Dermis blood vessel endothelial cell (primary cell): ENCODE measurements at places on chromosomes 3 and 15.

DNA sequence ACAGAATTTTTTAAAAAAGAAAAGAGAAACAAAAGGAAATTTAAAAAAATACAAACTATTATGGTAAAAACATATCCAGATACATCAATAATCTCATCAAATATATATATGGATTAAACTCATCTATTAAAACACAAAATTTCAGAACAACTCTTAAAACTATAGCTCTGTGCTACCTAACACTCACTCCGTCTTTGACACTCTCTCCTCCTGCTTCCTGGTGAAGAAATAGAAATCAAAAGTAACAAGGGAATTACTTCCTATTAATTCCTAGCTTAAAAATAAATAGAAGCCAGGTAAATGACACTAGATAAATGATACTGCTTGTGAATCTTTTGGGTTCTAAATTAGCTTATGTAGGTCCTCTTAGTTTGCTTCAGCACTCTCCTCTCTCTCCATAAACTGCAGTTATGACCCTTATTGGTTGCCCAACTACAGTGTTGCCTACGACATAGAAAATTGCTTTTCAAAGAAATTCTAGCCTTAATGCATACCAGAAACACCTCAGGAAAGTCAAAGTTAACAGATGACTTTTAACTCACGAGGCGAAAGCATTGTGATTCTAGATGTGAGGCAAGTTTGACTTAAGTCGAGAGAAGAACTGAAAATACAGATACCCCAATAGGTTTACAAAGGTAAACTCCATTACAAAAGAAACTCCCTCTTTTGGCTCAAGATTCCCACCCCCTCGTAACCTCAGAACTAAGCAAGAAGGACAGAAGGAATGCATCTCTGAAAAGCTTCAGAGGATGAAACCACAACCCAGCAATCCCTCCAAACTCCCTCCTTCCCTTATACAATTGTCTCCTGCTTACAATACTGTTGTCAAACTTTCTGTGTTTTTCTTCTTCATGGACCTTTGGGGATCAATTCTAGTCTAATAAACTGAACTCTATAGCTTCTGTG, 394.7 kb downstream of the FGF12 start:
- no peak for DNase-seq

GRCh38 chr15:99582508-99582960, 16.8 kb downstream of the MEF2A start:
- no peak for DNase-seq

DNA sequence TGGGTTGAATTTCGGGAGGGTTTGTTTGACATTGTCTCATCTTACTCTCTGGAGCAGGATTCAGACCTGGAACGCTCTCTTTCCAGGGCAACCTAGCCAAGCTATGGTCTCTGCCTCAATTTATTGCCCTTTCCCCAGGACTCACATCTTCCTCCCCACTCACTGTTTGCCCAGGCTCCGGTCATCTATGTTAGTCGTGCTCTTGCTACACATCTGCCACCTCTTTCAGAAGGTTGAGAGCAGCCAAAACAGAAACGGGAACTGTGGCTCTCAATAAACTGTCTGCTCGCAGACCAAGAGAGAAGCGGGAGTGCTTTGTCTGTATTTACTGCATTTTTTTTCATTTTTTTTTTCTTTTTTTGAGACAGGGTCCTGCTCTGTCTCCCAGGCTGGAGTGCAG, 81.6 kb downstream of the ST6GAL1 start:
- DNase-seq = no peak

DNA sequence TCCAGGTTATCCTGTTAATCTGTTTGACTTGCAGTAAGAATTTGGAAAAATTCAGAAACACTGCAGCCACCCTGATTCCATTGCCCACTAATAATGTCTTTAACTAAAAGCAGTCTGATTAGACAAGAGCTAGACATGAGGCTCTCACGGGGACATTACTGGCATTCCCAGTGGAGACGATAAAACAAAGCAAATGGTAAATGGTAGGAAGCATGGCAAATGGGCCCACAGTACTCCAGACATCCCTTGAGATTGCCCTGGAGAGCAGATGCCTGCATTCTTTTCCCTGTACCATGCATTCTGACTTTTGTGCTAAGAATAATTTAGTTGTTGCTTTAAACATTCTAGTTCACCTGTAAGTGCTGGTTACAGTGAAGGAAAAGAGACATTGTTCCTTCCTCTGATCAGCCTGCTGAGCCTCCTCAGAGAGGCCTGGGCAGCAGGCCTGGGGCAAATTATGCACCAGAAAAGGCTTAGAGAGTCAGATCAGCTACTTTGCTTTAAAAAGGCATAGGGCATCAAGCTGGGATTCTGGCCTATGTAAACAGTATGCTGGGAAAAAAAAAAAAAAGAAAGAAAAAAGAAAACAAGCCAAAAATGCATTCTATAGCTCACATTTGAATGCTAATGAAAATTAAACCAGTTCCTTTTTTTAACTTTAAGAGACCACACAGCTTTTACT, 204.6 kb downstream of the GABRG3 start:
- DNase-seq = no peak

- DNase-seq = no peak
Observed at GRCh38 chr15:30906366-30906765, 2.7 kb downstream of the FAN1 start.

GRCh38 chr3:127420829-127421228, 133.0 kb upstream of the PRR20G start:
- no peak for DNase-seq

GRCh38 chr3:154952553-154952952, 127.6 kb upstream of the MME start:
- no peak for DNase-seq

DNA sequence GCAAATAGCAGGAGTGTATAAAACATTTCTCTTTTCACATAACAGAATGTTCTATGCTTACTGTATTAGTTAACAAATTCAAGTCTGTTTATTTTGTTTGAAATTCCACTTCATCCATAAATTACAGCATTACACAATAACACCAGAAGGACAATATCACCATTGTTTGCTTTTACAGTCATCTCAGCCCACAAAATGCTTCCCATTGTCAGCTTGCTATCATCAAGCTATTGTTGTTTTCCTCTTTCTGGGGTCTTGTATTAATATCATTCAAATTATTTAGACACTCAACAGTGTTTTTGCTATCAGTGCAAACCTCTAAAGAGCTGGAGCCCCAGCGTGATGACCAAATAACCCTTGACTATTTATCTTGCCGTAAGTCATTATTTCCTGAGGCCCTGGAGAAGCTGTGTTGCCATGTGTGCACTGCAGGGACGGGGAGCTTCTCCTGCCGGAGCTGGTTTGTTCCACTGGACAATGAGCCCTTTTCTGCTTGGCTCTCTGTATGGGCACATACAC, 1.1 kb downstream of the SAMMSON start:
- no peak for DNase-seq

GRCh38 chr15:45635763-45636292, 999 bp downstream of the SQOR start:
- no peak for DNase-seq

DNA sequence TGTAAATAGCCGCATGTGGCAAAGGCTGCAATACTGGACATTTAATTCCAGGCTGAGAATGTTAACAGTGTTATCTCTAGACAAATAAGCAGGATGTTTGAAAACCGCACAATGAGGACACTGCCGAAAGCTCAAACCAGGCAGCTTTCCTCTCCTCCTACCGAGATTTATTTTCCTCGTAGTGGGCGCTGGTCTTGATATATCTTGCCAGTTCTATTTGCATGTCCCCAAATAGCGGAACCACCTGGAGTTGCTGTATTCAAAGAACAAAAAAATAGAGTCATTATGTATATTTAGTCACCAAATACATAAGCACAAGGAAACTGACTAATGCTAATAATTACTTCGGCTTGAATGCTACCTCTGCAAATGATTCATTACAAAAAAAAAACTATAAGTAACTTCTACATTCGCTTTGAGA, 46.5 kb downstream of the CYFIP1 start:
- DNase-seq = peak; percentile 92

DNA sequence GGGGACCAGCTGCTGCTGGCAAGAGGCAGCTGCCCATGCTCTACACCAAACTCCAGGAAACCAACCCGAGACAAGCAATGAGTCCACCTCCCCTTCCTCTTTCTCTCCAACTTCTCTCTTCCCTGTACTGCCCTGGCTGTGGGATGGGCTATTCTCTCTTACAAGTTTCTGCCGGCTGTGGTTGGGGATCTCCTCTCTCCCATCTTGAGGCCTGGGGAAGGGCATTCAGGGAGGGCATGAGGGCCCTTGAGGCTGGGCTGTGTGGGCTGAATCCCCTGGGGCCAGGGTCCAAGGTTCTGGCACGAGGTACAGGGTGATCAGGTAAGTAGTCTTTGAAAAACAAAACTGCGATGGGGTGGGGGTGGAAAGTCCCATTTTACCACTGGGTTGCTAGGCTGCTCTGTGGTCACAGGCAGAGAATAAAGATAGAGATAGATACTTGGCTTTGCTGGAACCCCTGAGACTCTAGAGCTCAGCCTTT, 32.3 kb upstream of the CTSH start:
- no peak for DNase-seq

DNA sequence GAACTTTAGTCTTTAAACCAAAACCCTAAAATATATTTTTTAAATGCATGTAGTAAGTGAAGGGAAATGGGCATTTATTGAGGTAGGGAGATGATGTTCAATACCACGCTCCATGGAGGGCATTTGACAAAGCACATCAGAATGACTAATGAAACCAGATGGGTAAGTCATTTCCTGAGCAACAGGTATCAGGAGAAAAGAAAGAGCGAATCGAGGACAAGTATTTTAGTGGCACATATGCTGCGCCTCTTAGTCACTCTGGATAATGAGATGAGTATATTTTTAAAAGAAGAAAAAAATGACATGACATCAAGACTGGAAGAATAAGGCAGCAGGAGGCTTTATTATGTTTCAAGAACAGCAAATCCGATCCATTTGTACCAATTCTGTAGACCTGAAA, 129.0 kb upstream of the ARHGEF3 start:
- peak; percentile 54 for DNase-seq

- no peak for DNase-seq
Observed at GRCh38 chr3:57150113-57150581, 15.0 kb downstream of the IL17RD start.

DNA sequence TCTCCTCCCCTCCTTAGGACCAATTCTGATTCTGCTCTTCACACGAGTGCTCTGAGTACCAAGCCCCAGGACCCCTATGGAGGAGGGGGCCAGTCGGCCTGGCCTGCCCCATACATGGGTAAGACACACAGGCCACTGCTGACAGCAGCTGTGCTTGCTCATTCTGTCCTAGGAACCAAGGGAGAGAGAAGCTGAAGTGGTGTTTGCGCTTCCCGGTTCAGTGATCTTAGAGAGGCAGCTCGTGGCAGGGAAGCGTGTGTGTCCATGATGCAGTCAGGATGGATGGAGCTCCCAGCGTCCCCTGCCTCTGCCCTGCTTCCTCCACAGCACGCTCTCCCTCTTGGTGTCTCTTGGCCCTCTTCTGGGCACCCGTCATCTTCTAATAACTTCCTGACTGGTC, 77.6 kb downstream of the CRTC3 start:
- DNase-seq = no peak

DNA sequence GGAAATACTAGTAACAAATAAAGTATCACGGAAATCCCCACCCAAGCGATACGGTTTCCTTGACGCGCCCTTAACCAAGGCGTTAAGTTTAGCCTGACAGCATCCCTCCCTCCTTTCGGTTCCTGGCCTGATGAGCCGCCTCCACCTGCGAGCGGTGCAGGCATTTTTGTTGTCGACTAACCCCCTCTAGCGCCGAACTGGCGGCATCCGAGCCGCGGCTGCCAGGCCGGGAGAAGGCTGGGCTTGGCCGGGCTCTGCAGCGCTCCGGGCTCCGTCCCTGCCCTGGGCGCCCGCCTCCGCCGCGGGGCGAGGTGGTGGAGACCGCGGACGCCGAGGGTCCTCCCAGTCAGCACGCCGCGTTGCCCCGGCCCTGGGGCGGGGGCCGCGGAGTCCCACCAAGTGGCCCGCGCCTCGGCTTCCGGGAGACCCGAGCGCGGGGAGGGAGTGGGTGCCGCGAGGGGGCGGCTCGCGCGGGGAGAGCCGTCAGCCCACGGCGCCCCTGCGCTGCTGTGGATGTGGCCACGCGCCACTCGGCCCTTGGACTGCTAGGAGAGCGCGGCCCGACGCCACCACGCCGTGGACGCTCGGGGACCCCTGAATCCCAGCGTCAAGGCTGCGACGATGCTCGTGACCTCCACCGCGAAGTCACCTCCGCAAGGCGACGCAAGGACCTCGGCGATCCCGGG, 1.1 kb upstream of the EPHA6 start:
- peak; percentile 75 for DNase-seq

- DNase-seq = no peak
Observed at GRCh38 chr15:35252351-35252865, 167.3 kb upstream of the NANOGP8 start.

- DNase-seq = no peak
Observed at GRCh38 chr3:128278130-128278529, 124.8 kb downstream of the EEFSEC start.

- peak; percentile 77 for DNase-seq
Observed at GRCh38 chr15:65132878-65133547, 595 bp downstream of the PDCD7 start.

DNA sequence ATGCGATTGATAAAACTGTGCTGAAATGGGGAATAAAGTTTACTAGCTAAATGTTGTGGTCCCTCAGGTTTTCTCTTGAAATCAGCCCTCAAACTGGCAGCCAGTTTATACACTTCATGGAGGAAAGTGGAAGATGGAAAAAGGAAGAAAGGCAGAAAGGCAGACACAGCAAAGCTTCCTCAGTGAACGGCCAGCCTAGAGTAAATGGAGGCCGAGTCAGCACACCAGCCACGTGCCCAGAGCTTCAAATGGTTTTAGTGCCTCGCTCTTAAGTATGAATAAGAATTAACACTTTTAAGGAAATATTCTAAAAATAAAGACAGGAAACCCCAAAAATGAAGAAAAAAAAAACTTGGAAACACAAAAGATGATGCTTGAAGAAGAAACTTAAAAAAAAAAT, 48.3 kb downstream of the GNB4 start:
- no peak for DNase-seq

DNA sequence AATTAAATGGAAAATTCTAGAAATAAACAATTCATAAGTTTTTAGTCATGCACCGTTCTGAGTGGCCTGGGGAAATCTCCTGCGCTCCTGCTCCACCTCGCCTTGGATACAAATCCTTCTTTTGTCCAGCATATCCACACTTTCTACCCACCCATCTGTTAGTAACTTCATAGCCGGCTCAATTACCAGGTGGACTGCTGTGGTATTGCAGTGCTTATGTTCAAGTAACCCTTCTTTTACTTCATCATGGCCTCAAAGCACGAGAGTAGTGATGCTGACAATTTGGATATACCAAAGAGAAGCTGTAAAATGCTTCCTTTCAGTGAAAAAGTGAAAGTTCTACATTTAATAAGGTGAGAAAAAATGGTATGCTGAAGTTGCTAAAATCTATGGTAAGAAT, 142.3 kb upstream of the CHL1 start:
- DNase-seq = no peak

DNA sequence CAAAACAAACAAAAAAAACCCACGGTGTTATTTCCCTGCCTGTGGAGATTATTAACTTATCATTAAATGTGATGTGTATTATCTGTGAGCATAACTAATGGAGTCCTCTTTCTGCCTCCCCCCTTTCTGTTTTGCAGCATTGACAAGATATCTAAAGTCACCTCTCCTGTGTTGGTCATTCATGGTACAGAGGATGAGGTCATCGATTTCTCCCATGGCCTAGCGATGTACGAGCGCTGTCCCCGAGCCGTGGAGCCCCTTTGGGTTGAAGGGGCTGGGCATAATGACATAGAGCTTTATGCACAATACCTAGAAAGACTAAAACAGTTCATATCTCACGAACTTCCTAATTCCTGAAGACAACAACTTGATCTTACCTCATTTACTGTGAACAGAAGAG, 25.2 kb upstream of the CEMIP start:
- DNase-seq = no peak
